ENCODE measurements at places on chromosomes 16 and 17. TPM values are rescaled to one million over a fixed set of nuclear protein-coding genes. Genes with fewer than 3 reads are reported as not detected.

- DNase-seq = no peak
These were observed at the start of gene DNAH3 for GRCh38 chr16:21150375-21151001. Gene DNAH3, minus strand, starts transcription at chr16:21150846. Its CDS starts 527 bp downstream, at chr16:21150319.

Gene ALOX12B
- not detected for total RNA-seq

- no peak for DNase-seq
These were observed 45.7 kb downstream of the B9D1 start for GRCh38 chr17:19316761-19317358.

- DNase-seq = no peak
These were observed 38.8 kb downstream of the TMC6 start for GRCh38 chr17:78089576-78090281.

DNA sequence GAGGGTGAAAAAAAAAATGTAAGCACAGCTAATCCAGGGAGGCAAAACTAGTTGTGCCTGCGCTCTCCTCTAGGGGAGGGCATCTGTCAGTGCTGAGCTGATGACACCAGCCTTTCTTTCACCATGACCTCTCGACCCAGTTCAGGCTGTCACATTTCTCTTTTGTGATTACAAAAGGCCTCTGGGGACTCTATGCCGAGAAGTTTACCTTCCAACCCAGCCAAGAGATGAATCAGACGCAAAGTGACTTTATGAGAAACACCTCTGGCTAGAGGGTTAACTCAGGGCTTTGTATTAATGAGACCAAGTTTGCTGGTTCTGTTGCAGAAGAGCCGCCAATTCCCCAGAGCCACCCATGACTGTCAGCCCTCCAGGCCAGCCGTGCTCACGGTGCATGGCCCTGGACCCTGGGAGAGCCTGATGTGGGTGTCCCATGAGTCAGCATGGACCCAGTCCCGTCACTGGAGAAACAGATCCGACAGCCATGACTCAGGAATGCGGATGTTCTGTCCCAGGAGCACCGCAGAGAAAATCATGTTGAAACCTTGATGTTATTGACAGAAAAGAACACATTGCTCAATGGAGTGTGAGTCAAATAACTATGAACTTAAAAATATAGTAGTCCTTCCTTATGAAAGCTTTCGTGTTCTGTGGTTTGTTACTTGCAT, 437.2 kb downstream of the HS3ST3B1 start:
- DNase-seq = no peak

All from right cardiac atrium (tissue), 5 donors.